DMS79 treated with DMSO at 0.1 percent for 48 hours (cell line): ENCODE measurements at places on chromosomes 2 and 18.

GRCh38 chr2:240811346-240812300, 8.4 kb downstream of the KIF1A start:
- no peak for DNase-seq

DNA sequence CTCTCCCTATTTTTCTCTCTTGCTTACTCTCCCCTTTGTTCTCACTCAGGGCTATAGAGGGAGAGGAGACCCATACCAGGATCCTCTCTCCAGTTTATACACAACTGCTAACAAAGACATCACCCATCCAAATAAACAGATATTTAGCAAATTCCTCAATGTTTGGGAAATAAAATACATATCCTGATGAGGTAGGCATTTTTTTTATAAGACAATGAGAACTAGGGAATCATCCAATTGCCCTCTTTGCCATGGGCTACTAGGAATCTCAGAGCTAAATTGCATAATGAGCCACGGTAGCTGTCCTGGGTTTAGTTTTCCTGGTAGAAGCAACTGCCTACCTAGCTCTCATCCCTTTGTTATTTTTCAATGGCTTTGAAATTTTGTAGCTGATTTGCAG, 27.1 kb downstream of the CAPN14 start:
- no peak for DNase-seq

DNA sequence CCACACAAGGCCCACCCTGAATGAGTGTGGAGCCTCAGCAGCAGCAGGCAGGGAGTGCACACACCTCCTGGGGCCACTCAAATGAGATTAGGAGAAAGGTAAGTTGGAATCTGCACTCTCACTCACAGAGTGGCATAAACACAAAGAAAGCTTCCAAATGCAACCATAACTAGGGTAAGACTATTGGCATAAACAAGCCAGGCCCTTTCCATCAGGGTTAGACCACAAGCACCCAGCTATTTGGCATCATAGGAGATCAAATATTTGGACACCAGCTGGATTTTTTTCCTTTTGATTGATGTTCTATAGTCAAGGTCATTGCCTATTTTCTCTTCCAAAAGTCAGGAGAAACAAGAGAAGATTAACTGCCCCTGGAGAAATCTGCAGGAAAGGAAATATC, 471.5 kb downstream of the TXNL1 start:
- DNase-seq = no peak

- no peak for DNase-seq
Observed at GRCh38 chr2:196262606-196263005, 91.2 kb upstream of the STK17B start.

- peak; percentile 82 for DNase-seq
Observed at GRCh38 chr2:47782671-47783485, at the start of gene MSH6. MSH6 (plus strand) TSS chr2:47783145; CDS start chr2:47783234, 89 bp downstream.

DNA sequence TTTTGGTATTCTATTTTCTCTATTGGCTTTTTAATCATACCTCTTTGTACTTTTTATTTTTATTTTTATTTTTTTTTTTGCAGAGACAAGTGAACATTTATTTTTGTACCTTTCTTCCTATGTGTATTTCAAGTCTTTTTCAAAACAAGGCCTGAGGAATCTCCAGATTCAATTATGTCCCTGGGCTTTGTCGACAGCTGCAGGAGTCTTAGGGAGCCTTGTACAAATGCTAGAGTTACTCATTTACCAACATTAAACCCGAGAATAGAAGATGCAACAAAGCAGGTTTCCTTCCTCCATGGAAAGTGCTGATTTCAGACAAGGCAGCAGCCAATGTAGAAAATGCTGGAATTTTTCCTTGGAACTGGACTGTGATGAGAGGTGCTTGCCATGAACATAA, 242.8 kb downstream of the TNS1 start:
- no peak for DNase-seq

DNA sequence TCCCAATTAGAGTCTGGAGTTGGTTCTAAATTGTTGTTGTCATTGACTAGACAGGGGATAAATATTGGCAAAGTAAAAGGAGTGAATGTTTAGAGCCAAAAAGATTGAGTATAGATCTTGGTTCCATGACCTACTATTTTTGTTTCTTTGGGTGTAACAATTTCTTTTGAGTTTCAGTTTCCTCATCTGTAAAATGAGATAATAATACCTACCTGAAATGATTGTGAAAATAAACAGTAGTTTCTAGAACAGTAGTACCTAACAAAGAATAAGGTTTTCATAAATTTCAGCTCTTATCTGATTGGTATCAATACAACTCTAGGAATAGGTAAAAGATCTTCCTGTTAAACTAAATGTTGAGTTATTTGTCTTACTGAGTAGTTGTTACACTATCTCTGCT, 56.8 kb downstream of the PMS1 start:
- no peak for DNase-seq

- peak; percentile 15 for DNase-seq
Observed at GRCh38 chr2:120779781-120780283, 44.2 kb downstream of the GLI2 start.

GRCh38 chr18:43049021-43049420, 66.5 kb downstream of the RIT2 start:
- no peak for DNase-seq

GRCh38 chr2:1707771-1708418, 36.4 kb downstream of the PXDN start:
- DNase-seq = peak; percentile 63

DNA sequence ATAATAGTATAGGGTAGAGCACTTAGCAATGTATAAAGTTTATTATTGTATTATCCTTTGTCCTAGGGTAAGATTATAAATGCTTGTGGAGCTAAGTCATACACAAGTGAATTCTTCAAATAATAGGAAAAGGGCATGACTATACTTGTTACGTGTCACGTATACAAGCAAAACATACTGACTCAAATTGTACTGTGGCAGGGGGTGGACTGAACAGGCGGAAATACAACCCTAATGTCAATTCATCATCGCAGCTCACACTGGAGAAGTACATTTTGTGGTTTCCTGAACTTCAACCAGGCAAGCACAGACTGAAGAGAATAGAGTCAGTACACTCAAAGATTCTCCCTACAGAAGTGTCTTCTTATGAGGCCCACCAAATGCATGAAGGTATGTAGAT, 201.0 kb downstream of the MBD2 start:
- no peak for DNase-seq

GRCh38 chr2:118832791-118833715, 14.4 kb downstream of the EN1 start:
- DNase-seq = no peak
